ENCODE measurements at places on chromosomes 6 and 20.
A peak's percentile ranks its signal among the peaks of the same experiment; 100 is the strongest.

- DNase-seq: no peak
Measured at GRCh38 chr6:107590378-107590777, 100.5 kb downstream of the SOBP start.

GRCh38 chr20:1368448-1369199 lies 24.2 kb downstream of the FKBP1A start:
- DNase-seq: no peak

GRCh38 chr6:111837641-111838500 lies 35.4 kb downstream of the FYN start:
- DNase-seq: no peak

DNA sequence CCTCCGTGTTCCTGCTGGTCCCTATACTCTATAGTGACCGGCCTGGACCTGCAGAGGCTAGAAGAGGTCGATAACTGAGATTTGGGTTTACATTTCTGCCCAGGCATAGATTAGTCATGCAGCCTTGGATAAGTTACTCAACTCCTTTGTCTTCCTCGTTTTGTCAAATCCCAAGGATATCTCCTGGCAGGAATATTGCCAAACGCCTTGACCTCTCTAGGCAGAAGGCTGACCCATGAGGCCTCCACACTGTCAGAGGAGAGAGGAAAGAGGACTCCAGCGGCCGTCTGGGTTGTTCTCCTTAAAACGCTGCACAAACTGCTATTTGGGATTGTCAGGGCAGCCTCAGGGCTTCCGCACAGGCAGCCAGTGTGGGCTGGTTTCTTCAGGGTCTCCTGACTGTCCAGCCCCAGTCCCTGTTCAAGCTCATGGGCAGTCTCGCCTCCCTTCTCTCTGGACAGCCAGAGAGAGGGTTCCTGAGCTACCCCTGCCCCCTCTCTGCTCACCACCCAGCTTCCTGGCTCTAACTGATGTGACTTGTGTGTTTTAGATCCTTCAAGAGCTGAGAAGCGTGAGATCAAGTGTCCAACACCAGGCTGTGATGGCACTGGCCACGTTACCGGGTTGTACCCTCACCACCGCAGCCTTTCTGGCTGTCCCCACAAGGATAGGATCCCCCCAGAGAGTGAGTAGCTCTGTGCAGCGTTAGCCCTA lies 44.7 kb upstream of the PCMTD2 start:
- DNase-seq: peak; percentile 84

- no peak for DNase-seq
Measured at GRCh38 chr20:43567477-43567876, 8.7 kb downstream of the SGK2 start.

GRCh38 chr6:121971931-121972335 lies 427.5 kb upstream of the HSF2 start:
- no peak for DNase-seq
